ENCODE measurements at places on chromosomes 2 and 18. TPM values are rescaled to one million over a fixed set of nuclear protein-coding genes. Genes with fewer than 3 reads are reported as not detected.

Gene IL1RL2
- not detected for total RNA-seq

Gene PROKR1
- total RNA-seq = 0.09 TPM

Gene DRC1
- 0.49 TPM for total RNA-seq

Gene TUBA3E
- total RNA-seq = 0.57 TPM

Gene ICOS
- not detected for total RNA-seq

Gene RSAD2
- not detected for total RNA-seq

Gene CEP192
- total RNA-seq = 38.1 TPM
